ENCODE measurements at places on chromosomes 12 and 14.

DNA sequence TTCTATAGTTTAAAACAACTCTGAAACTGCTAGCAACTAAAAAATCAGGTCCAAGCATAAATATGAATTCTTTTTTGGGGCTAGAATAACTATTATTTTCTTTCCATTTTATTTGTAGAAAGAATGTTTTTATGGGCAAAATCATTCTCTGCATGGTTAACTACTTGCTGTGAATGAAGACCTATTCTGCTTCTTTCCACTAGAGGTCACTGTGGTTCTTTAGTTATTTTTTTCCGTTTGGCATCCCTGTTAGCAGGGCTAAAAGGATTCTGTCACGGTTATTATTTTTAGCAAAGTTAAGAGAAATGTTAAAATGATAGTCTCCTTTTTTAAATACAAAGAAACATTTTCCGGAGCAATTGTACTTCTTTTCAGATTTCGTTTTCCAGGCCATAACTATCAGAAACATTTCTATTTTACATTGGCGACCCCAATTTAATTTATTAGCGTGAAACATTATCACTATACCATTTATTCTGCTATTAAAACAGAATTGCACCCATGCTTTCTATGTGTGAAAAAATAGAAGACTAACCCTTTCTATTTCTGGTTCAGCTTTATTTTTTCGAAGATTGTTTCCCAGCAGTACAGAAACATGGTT lies 404.8 kb downstream of the ATP23 start:
- peak; percentile 67 for DNase-seq

DNA sequence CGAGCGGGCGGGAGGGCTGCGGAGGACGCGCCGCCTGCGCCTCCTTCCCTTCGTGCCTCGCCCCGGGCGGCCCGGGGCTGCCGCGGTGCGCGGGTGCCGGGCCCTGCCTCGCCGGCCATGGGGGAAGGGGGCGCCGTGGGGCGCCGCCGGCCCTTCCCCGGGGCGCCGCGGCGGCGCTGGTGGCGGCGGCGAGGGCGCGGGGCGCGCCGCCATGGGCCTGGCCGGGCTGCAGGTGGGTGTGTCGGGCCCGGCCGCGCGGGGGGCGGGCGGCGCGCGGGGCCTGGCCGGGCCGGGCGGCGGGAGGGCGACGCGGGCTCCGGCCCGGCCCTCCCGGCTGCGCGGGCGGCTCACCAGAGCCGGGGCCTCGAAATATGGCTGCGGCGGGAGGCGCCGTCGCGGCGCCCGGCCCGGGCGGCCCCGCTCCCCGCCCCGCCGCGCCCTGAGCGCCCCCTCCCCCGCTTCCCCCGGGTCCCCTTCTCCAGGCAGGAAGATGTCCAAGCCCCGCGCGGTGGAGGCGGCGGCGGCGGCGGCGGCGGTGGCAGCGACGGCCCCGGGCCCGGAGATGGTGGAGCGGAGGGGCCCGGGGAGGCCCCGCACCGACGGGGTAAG lies 5.1 kb downstream of the KMT5A start:
- DNase-seq, result no peak

DNA sequence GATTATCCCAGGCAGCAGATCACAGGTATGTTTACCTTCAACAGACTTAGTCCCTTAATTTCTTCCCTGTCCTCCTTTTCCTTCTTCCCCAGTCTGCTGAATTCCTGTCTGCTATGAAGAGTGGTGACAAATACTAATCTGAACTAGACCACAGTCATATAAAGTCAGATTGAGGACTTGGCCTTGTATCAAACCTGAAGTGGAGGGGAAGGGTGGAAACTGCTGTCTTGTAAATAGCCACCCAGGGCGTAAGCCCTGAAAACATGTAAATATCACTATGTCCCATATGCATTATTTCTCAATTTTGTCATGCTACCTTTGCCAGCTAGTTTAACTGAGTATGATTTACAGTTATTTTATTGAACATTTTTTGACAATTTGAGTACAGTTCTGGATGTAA lies 368.0 kb downstream of the CCDC91 start:
- DNase-seq, result no peak

- DNase-seq, result no peak
Observed at GRCh38 chr12:11446372-11446771, 51.0 kb upstream of the PRB2 start.

DNA sequence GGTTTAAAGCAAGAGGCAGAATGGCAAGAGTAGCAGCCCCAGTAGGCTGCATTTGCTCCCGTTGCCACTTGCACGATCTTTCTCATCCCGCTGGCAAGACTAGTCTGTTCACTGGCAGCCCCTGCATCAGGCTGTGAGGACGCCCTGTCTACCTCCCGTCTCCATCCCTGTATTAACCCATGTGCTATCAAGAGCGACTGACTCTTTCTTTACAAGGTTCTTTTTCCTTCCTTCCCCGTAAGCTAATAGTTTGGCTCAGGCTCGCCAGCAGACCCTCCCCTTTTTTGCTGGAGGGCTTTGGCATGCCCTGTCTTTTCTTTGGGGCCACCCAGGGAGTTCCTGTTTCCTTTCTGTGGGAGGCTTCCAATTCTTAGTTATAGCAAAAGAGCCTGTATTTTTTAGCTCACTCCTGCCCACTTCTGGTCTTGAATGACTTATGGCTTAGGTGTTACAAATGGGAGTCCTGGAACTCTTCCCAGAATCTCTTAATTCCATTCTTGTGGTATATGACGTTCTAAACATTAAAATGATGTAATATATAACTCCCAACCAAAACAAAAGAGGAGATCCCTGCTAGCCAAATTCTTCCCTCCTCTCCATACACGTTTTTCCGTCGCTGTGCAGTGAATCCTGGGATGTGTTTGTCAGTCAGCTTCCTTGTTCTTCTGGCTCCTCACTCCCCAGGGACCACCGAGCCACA lies 149.0 kb downstream of the PRKCH start:
- peak; percentile 99 for DNase-seq

DNA sequence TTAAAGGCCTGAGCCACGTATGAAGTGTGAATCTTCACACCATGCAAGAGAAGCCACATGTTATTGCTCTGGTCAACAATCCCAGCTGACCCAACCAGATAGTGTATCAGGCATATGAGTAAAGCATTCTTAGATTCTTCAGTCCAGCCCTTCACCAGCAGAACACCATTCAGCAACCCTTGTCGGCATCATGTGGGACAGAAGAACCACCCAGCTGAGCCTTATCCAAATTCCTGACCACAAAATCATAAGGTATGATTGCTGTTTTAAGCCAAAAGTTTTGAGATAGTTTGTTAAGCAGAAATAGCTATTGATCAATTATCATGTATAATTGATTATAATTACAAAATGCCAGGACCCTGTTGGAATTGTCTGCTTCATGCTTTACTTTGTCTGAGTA lies 664.9 kb downstream of the VRK1 start:
- DNase-seq, result no peak

GRCh38 chr12:42587601-42588523 lies 1.7 kb downstream of the PRICKLE1 start:
- DNase-seq, result no peak

GRCh38 chr12:126107659-126108058 lies 1042.4 kb downstream of the AACS start:
- DNase-seq, result no peak

GRCh38 chr14:60153991-60154390 lies 11.2 kb downstream of the DHRS7 start:
- no peak for DNase-seq

DNA sequence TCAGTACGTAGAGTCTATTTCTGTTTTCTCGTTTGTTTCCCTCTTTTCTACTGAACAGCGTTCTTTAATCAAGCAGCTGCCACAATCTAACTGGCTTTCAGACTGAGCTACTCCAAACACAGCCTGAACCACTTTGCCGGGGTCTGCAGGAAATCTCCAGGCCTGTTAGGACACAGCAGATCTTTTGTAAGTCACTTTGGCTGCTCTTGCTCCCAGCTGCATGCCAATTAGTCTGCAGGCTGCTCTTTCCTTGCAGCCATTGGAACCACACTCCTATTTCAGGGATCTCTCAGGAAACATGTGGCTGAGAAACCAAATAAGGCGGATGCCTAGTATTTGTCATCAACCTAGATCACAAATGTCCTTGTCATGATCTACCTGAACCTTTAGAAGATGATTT lies 73.6 kb downstream of the TMTC1 start:
- no peak for DNase-seq

DNA sequence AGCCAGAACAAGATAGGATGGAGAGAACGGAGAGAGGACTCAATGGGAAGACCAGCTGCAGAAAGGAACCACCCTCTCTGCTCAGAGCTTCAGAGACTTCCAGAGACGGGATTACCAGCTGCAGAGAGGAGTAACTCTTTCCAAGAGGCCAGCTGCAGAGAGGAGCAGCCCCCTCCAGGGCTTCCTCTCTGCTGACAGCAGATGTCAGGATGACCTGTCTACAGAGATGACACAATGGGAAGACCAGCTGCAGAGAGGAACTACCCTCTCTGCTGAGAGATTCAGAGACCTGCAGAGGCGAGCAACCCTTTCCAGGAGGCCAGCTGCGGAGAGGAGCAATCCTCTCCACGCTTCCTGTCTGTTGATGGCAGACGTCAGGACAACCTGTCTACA lies 61.8 kb downstream of the KLRG1 start:
- no peak for DNase-seq

- no peak for DNase-seq
Observed at GRCh38 chr14:68261092-68261842, 441.7 kb downstream of the RAD51B start.

DNA sequence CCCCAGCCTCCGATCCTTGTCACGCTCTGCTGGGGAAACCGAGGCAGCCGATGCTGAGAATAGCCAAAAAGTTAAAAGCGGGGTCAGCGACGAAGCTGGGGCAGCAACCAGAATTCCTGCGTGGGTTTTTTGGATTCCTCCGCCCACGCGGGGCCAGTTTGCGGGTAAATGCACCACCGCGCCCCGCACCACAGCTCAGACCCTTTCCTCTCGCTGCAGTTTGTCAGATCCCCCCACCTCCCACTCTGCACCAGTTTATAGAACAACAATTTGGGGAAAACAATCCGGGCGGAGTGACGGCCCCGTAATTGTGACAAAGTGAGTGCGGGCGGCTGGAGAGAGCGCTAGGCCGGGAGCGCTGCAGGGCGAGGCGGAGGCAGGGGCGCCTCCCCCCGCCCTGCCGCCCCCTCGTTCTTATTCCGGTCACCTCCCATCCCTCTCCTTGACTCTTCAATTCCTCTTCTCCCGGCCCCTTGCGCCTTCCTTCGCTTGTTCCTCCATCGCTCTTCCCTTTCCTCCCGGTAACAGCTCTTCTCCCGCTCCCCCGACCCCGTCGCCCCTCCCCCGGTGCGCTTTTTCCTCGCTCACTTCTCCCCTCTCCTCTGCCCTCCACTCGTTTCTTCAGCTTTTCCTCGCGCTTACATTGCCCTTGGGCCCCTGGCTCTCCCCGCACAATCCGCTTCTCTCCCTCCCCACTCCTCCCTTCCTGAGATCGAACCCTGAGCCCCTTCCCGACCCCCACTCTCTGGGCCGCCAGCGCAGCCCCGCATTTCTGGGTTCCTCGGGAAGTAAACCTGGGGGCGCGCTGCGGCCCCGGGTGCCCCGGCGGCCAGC lies 646 bp upstream of the DNAJC22 start:
- no peak for DNase-seq

GRCh38 chr12:110846615-110847566 lies at the start of gene CCDC63:
Gene CCDC63 (plus strand): TSS chr12:110846987. CDS start chr12:110852955, 5,968 bp downstream.
- DNase-seq, result peak; percentile 44

GRCh38 chr12:115457798-115458197 lies 773.8 kb upstream of the TBX3 start:
- no peak for DNase-seq

DNA sequence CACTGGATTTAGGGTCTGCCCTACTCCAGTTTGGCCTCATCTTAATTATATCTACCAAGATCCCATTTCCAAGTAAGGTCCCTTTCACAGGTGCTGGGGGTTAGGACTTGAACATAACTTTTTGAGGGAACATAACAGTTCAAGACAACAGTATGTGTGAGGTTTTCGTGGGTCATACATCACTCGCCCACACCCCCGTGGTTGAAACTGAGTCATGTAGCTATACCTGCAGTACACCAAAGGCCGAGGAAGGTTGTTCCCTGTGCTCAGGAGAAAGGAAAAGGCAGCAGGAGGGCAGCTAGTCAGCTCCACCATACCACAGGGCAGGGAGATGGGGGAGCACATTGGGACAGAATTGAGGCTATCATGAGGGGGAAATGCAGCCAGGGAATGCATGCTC lies 167.0 kb downstream of the PPM1H start:
- DNase-seq, result no peak

- no peak for DNase-seq
Observed at GRCh38 chr12:107612508-107612907, 73.1 kb upstream of the PWP1 start.

DNA sequence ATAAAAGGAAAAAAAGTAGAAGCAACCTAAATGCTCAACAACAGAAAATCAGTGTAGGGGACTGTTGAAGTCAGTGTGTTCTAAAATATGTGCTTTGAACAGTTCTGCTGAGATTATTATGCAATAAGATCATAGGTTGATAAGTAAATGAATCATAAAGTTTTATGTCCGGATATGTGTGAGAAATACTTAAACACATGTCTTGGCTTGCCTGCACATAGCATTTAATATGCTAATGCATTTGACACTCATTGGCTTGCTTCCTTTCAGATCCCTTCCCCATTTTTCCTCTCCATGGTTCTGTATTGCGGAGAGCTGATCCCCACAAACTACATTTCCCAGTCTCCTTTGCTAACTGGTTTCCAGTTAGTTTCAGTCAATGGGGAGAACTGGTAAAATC lies 573.8 kb upstream of the TBX3 start:
- peak; percentile 81 for DNase-seq

- no peak for DNase-seq
Observed at GRCh38 chr12:127147724-127148123, 1119.2 kb upstream of the TMEM132C start.

DNA sequence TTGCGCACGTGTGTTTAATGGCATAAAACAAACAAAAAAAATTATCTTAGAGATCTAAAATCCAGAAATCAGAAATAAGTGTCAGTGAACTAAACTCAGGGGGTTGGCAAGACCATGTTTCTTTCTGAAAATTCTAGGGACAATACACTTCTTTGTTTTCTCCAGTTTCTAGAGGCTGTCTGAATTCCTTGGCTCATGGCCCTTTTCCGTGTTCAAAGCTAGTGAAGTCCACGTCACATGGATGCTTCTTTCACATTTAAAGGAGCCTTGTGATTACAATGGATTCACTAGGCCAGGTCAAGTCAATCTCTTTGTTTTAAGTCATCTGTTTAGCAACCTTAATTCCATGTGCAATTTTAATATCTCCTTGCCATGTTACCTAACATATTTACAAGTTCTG lies 22.4 kb downstream of the SLCO1B3 start:
- DNase-seq, result no peak

DNA sequence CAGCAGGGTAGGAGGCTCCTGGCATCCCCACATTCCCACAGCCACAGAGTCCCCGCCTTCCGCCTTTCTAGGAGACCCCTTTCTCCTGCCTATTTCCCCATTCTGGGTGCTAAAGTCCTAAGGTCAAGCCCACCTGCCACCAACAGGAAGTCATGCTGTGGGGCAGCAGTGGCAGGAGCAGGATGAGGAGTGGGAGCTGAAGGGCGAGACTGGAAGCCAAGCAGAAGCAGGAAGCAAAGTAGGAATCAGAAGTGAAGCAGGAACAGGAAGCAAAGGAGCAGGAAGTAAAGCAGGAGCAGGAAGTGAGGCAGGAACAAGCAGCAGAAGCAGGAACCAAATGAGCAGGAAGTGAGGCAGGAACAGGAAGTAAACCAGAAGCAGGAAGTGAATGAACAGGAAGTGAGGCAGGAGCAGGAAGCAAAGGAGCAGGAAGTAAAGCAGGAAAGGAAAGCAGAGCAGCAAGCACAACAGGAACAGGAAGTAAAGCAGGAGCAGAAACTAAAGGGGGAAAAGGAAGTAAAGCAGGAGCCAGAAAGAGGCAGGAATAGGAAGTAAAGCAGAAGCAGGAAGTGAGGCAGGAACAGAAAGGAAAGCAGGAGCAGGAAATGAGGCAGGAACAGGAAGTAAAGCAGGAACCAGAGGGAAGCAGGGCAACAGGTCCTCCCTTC lies 38.3 kb upstream of the RIMBP2 start:
- no peak for DNase-seq

GRCh38 chr14:104563742-104564615 lies 15.6 kb upstream of the C14orf180 start:
- peak; percentile 36 for DNase-seq
